ENCODE measurements at places on chromosomes 7 and 10. TPM values are rescaled to one million over a fixed set of nuclear protein-coding genes. Genes with fewer than 3 reads are reported as not detected.

OR2A14 gene
- not detected for total RNA-seq

GAD2 gene
- total RNA-seq: not detected

FEZF1 gene
- not detected for total RNA-seq

RELN gene
- 0.39 TPM for total RNA-seq

HMX3 gene
- total RNA-seq: not detected
